ENCODE measurements at places on chromosomes 16 and 17.

- peak; percentile 18 for DNase-seq
These were observed 3.9 kb upstream of the SMPD3 start for GRCh38 chr16:68452176-68452575.

- no peak for DNase-seq
These were observed 818 bp upstream of the NRN1L start for GRCh38 chr16:67883872-67884261.

GRCh38 chr17:31226373-31226772 is 70.7 kb downstream of the OMG start:
- DNase-seq = no peak

GRCh38 chr17:9932491-9932890 is 27.4 kb upstream of the RCVRN start:
- DNase-seq = peak; percentile 66

DNA sequence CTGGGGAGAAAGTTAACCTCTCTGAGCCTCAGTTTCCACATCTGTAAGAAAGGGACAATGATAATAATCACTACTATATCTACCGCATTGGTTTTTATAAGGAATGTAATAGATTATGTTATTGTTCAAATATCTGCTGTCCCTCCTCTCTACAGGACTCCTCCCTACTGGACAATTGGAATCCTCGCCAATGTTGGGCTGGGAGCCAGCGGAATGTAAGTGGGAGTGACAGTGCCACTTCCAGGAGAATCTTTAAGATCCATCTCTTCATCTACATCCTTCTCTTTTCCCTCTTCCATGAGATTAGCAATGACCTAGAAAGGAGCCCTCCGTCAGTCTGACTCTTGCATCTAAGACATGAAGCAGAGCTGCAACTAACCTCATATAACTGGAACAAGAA is 95.1 kb downstream of the GRIN2A start:
- no peak for DNase-seq

GRCh38 chr16:24262816-24263215 is 6.7 kb downstream of the CACNG3 start:
- DNase-seq = no peak

- no peak for DNase-seq
These were observed 43.1 kb downstream of the ANKFY1 start for GRCh38 chr17:4220655-4221054.

DNA sequence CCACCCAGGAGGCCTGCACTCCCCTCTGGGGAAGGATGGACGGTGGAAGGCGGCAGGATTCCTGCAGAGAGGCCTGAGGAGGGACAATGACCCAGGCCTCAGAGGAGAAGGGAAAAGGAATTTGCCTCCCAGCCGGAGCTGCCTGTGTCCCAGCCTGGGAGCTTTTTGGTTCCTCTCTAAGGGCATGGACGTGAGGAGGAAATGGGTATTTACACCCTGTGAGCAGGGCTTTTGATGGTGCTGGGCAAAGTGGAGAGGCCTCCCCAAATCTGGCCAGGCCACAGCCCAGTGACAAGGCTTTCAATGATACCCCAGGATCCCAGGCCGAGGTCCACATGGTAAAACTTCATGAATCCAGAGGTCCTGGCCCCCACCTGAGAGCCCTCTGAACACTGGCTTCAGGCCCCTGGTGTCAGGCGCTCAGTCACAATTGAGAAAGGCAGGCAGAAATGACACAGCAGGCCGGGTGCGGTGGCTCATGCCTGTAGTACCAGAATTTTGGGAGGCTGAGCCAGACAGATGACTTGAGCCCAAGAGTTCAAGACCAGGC is 56.0 kb upstream of the DOC2B start:
- DNase-seq = no peak

DNA sequence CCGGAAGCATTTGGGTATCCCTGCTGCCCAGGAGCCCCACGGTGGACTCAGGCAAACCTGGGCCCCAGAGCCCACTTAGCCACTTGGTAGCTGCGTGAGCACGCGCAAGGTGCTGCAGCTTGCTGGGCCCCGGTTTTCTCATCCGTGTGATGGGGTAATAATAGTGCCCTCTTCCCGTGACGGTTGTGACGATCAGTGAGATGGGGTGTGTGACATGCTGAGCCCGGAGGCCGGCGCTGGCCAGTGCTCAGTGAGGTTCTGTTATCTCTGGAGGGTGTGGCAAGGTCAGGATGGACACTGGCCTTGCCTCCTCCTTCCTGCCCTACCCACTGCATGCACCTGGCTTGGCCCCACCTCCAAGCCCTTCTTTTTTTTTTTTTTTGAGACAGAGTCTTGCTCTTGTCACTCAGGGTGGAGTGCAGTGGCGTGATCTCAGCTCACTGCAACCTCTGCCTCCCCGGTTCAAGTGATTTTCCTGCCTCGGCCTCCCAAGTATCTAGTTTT is 82.6 kb downstream of the RAP1GAP2 start:
- DNase-seq = no peak

GRCh38 chr16:53770641-53771040 is 66.7 kb downstream of the FTO start:
- DNase-seq = no peak

DNA sequence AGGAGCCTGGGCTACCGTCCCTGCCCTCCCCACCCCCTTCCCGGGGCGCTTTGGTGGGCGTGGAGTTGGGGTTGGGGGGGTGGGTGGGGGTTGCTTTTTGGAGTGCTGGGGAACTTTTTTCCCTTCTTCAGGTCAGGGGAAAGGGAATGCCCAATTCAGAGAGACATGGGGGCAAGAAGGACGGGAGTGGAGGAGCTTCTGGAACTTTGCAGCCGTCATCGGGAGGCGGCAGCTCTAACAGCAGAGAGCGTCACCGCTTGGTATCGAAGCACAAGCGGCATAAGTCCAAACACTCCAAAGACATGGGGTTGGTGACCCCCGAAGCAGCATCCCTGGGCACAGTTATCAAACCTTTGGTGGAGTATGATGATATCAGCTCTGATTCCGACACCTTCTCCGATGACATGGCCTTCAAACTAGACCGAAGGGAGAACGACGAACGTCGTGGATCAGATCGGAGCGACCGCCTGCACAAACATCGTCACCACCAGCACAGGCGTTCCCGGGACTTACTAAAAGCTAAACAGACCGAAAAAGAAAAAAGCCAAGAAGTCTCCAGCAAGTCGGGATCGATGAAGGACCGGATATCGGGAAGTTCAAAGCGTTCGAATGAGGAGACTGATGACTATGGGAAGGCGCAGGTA is 762 bp downstream of the CDK12 start:
- DNase-seq = no peak

DNA sequence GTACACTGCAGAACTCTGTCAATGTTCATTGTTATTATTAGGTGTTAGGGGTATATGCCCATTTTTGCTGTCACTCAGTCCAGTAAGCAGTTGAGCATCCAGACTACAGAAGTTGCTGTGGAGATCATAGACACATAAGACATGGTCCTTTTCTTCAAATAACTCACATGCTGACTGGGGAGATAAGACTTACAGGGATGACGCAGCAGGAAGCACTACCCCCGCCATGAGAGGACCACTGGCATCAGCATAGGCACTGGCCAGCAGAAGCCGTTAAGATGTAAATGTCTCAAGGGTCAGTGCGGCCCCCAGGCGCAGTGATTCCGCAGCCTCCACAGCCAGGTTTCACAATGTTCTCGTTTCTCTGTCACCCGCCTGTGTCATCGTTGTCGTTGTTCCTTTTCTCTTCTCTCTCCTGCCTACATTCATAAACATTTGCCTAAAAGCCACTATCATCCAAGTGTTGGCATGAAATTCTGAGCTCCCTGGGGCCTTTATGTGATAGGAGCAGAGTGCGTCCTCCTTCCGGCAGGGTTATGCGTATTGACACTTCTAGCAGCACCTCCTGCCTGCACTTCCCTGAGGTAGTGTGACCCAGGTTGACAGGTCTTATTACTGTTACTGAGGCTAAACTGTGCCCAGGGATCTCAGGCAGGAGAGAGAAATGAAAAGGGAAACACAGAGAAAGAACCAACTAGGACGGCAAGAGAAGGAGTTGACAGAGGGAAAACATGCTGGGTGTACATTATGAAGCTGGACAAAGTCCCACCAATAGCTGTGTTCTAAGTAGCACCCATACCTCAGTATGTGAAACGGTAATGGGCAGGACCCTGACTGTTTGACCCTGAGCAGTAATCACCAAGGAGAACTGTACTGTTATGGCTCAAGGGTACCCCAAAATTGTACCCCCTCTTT is 17.9 kb downstream of the TANGO6 start:
- DNase-seq = no peak

- DNase-seq = no peak
These were observed 39.5 kb downstream of the TMEM114 start for GRCh38 chr16:8550728-8551387.

DNA sequence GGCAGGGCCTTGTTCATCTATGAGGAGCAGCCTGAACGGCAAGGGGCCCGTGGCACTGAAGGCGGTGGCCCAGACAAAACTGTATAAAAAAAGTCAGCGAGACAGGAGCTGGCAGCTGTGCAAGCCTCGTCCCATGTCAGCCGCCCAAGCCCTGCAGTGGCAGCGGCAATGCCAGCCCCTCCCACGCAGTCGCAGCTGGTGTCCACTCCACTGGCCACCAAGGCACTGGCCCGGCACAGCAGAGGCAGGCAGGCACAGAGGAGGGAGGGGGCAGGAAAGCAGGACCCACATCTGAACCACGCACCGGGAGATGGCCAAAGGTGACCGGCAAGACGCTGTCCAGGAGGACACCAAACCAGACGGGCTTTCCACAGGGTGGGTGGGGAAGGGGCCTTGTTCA is 15.9 kb upstream of the C16orf95 start:
- DNase-seq = no peak

DNA sequence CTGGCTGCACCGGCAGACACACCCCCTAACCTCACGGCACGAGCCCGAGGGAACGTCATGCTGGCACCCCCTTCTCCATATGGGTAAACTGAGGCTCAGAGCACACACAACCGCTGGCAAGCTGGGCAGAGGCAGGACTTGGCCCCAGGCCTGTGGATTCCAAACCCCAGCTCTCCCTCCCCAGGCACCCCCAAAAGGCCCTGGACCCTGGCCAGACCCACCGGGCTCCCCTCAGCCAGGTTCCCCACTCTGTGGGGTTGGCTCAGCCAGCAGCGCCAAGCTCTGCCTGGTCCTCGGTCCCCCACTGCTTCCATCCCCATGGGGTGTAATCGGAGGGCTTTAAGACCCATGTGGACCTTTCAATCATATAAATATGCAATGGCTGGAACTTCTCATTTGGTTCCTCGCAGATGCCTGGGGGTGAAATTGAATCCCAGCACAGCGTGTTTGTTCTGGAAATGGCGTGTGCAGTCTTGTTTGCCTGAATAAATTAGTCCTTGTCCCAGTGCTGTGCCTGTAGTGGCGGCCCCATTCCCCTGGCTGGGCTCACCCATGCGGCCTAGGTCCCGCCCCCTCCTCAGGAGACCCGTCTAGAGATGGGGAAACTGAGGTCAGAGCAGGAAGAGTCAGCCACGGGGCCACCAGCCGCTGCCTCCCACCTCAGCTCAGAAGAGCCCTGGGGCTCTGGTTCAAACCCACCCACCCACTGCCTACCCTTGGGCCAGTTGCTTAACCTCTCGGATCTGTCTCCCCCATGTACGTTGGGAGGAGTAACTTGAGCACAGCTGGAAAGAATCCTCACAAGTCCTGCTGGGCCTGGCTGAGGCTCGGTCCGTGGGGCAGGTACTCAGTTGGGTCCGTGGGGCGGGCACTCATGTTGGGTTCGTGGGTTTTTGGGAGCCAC is 57.3 kb downstream of the ZFPM1 start:
- no peak for DNase-seq

GRCh38 chr17:80803451-80804428 is 187.9 kb upstream of the CHMP6 start:
- DNase-seq = no peak

- DNase-seq = no peak
These were observed 39.1 kb upstream of the ADGRG1 start for GRCh38 chr16:57589374-57589773.

DNA sequence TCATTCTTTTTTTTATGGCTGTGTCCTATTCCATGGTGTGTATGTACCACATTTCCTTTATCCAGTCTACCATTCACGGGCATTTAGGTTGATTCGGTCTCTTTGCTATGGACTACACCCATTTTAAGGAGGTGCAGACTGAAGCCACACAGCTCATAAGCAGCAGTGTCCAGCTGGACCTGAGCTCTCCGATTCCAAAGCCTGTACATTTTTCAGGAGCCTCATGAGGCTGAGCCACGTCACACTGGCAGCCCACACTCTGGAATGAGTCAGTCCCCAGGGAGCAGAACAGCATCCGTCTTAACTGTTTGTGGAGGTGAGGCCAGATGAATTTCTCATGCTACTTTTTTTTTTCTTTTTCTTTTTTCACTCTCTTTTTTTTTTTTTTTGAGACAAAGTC is 116.1 kb downstream of the C16orf95 start:
- peak; percentile 100 for DNase-seq

DNA sequence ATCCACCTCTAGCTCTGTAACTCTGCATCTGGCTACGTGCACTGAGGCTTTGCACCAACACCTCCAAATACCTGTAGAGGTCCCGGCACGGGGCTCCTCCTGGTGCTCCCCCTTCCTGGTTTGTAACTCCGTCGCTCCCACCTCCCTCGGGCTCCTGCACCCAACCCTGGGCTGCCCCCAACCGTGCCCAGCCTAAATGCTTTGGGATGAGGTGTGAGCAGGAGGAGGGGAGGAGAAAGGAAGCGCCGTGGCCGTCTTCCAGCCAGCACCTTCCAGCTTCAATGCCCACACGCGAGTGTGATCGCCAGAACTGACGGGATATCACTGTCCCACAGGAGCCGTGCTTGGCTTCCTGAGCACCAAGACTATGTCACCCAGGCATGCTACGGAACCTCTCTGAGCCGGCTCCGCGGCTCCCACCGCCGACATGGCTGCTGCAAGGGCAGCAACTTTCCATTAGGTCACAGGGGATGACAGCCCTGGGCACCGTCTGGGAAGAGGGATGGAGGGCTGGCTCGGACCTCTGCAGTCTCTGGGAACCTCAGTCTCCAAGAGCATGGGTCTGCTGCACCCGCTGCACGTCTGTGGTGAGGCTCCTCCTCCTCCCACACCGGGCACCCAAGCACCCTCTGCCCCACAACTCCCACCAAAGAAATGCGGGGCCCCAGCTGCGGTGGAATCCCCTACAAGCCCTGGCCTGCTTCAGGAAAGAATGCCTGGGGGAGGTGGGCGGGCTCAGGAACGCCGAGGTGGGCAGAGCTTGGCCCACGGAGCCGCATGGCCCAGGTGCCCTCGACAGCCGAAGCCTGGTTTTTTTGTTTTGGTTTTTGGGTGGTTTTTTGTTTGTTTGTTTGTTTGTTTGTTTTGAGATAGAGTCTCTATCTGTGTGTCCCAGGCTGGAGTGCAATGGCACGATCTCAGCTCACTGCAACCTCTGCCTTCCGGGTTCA is 6.4 kb upstream of the SLC38A10 start:
- DNase-seq = no peak

- no peak for DNase-seq
These were observed 658 bp downstream of the RAB5C start for GRCh38 chr17:42153919-42154742.

GRCh38 chr16:25045696-25046381 is 30.7 kb upstream of the ARHGAP17 start:
- peak; percentile 83 for DNase-seq

Measured in fibroblast of skin of abdomen (primary cell).